ENCODE measurements at places on chromosomes 11 and 22.

DNA sequence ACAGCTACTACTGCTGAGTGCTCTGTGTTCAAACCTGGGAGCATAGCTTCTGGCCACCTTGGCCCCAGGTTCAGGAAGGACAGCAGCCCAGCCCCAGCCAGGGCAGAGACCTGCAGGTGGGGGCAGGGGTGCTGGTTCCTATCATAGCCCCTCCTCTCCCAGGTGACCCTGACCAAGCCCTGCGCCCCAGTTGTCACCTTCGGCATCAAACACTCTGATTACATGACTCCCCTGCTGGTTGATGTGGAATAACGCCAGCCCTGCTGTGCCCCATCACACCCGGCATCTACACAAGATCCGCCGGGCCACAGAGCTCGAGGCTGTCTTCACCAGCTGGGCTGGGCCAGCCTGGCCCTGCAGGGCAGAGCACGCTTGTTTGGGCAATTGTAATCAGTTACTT, 6.9 kb downstream of the SCGB1C1 start:
- DNase-seq: no peak

DNA sequence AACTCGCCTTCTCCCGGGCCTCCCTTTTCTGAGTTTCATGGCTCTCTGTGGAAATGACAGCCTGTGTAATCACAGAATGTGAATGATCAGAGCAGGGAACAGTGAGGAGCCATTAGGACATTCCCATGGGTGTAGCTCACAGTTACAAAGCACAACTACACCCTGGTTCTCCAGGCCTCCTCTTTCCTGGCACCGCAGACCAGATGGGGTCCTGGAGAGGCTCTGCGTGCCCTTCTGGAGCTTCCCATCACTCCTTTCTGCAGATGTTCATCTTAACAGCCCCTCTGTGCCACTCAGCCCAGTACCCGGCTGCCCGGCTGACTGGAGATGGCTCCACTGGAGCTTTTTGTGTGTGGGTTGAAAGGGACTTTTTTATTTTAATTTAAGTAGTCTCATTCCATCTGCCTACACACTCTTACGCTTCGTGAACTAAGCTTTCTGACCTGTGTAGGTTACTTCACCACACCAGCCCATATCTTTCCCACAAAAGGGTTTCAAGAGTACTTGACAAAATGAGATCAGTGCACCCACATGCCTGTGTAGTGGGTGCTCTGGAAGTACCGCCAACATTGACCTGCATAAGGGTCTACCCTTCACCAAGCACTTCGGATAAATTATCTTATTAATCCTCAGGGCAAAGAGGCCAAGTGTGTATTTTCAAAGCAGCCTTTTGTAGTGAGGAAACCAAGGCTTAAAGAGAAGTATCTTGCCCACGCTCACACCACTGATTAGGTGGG, 29.8 kb downstream of the SREBF2 start:
- peak; percentile 42 for DNase-seq

DNA sequence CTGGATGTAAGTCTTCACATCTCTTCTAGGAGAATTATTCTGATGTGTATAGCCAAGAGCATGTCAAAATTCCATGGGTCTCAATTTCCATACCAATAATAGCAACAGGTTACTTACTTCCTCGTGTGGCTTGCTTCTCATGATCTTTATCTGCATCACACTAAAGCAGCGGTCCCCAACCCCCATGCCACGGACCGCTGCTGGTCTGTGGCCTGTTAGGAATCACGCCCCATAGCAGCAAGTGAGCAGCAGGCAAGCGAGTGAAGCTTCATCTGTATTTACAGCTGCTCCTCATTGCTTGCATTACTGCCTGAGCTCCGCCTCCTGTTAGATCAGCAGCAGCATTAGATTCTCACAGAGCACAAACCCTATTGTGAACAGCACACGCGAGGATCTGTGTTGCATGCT, 28.9 kb upstream of the SLC25A1 start:
- no peak for DNase-seq

- no peak for DNase-seq
These were observed 75.9 kb downstream of the KCNQ1 start for GRCh38 chr11:2520736-2521035.

DNA sequence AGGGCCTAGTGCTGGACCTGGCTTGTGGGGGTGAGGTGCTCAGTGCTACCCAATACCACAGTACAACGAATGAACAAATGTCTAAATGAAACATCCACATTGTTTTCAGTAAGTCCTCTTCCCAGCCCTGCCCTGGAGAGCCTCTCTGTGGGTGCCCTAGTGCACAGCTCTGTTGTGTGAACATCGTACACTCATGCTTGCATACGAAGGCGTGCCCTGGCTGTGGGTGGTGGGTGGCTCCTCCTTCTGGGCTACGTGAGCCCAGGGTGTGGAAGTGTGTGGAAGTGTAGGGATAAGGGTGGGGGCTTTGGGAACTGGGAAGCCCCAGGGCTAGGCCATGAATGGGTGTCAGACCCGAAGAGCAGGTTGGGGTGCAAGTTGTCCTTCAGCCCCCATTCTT, 592 bp upstream of the NLRX1 start:
- no peak for DNase-seq

DNA sequence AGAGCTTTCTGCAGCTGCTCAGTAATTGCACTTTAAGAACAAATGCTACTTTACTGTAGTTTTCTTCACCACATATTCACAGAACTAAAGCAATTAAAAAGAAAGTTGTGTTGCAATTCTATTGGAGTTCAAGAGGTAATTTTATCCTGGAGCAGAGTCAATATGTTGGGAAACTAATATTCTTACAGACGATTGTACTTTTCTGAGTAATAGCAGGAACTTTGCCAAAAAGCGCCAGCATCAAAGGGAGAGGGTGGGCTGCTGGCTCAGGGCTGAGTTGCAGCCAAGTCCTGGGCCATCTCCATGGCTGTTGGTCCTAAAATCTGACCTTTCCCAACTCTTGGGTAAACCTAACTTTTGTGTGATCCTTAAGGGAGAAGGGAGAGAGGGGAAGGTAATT, 73.6 kb upstream of the MYO18B start:
- no peak for DNase-seq

DNA sequence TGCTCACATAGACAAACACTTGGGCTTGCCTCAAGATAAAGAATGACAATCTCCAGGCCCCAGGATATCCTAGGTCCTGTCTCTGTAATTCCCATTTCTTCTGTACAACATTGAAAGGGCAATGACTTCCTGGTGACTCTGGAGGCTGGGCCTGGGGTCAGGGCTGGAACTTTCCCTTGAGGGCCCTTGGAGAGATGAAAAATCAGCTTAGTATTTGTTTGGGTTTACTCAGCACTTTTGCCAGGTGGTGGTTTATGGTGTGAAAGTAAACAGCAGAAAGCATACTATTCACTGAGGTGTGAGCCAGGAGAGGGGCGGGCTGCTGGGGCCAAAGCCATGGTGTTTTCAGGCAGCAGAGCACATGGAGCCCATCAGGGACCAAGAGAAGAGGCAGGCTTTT, 214.7 kb upstream of the NARS2 start:
- DNase-seq: peak; percentile 46

- no peak for DNase-seq
These were observed 3.8 kb upstream of the GGA1 start for GRCh38 chr22:37604875-37605274.

- DNase-seq: no peak
These were observed 43.5 kb downstream of the CD44 start for GRCh38 chr11:35182317-35182939.

- DNase-seq: no peak
These were observed 801 bp downstream of the SESN3 start for GRCh38 chr11:95229993-95230809.

DNA sequence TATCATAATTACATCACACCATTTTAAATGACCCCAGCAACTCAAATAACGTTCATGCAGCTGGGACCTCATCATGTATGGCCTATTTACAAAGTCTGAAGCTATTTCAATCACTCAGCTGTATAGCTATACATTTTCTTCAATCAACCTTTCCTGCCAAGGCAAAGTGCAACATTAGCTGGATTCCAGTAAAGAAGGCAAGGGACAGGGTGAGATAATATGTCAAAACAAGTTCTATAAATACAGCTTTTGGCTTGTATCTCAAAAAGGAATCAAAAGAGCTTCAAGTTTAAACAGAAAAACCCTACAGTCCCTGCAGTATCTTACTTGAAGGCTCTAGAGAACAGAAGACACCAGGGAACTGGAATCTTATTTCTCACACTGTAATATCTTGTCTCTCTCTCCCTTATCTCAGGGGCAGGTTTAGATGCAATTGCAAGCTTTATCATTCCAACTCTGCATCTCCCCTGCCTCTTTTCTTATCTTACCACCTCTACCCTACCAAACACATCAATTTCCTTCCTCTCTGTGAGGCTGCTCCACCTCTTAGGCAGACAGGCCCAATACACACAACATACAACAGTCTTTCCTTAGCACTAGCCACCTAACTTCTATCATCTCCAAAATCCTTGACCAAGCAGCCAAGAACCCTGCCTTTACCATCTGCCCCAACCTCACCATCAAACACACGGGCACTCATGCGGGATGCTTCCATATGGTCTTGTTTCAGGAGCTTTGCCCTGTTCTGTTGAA, 34.5 kb downstream of the CELF1 start:
- no peak for DNase-seq

DNA sequence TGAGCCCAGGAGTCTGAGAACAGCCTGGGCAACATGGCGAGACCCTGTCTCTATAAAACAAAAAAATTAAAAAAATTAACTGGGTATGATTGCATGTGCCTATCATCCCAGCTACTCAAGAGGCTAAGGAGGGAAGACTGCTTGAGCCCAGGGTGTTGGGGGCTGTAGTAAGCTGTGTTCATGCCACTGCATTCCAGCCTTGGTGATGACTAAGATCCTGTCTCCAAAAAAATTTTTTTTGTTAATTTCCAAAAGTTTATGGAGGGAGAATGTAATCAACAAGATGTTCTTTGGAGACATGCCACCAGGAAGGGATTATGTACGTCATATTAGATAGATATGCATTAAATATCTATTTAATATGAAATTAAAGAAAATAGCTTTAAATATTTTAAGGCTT, 267.5 kb downstream of the SBF2 start:
- no peak for DNase-seq

- no peak for DNase-seq
These were observed 137.5 kb upstream of the SYT13 start for GRCh38 chr11:45423475-45424120.

DNA sequence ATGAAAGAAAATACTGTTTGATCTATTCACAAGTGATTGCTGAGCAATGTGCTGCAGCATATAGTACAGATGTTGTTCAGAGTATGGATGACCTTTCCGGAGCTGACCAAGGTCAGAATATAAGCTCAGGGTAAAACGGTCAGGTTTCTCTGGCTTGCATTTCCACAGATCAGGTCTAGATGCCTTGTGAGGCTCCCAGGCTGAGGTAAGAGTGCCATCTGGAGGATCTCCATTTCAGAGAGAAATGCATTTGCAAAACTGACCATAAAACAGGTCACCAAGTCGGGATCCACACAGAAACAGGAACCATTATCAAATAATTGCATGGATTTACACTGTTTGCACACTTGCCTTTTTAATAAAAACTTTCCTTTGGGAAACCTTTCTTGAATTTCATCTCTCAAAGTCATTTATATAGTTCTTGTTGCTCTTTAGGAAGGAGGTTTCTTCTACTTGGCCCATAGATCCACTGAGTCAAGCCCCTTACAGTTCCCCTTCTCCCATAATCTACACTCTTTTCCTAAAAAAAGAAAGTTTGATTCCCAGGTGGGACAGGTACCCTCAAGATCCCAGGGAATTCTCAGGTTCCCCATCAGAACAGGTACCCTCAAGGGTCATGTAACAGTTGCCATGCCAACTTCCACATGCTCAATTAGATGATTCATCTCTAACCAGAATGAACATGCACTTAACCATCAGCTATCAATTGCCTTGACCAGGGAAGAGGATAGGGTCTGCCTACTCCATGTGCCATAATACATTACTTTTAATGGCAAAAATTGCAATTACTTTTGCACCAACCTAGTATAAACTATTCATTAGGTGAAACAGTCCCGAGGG, 25.0 kb upstream of the TMPRSS5 start:
- DNase-seq: peak; percentile 3

DNA sequence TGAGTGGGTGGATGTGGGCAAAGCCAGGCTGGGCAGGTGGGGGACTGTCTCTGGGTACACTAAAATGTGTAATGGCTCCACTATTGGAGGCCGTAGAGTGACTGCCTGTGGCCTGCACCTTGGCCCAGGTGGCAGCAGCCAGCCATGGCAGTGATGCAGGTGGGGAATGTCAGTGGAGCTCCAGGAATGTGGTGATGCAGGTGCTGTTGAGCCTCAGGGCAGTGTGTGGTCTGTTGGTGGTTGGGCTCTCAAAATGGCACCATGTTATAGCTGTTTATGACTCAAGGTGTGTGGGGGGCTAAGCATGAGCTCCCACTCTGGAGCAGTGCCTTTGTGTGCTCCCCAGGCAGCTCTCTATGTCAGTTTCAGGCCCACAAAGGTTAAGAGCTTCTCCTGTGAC, 40.2 kb upstream of the CCDC90B start:
- DNase-seq: no peak

- DNase-seq: no peak
These were observed 82.6 kb downstream of the LRRC32 start for GRCh38 chr11:76587820-76588454.

DNA sequence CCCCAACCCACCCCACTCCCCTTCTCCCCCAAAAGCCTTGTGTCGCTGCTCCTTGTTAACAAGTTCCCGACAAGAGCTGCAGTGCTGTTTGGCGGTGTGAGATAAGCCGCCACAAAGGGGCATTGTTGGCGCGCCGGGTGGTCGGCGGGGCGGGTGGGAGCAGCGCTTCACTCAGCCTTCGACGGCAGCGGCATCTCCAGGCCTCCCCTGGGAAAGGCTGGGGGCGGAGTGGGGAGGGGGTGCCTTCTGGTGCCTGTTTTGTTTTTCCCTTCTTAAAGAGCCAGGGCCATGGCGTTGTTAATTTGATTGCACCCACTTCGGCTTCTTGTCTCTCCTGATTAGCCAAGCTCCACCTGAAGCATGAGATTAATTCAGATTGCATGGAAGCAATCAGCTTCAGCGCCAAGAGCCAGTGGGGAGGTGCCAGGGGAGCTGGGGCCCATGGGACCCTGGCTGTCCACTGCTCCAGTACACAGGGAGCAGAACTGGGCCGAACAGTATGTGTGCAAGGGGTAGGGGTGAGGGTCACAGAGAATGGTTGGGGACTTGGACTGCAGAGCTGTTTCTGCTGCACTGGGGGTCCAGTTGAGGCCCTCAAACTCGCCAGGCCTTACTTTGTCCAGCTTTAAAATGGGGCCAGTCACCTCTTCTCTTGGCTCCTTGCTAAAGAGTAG, 165.1 kb downstream of the CEP164 start:
- no peak for DNase-seq

- DNase-seq: peak; percentile 50
These were observed 54.6 kb upstream of the CHRM4 start for GRCh38 chr11:46445920-46446771.

Data from NCI-H2029 (cell line).